H9 (cell line): ENCODE measurements at places on chromosomes 6 and 20.

- DNase-seq: peak; percentile 68
Observed at GRCh38 chr20:50855498-50856474, 60.9 kb downstream of the BCAS4 start.

DNA sequence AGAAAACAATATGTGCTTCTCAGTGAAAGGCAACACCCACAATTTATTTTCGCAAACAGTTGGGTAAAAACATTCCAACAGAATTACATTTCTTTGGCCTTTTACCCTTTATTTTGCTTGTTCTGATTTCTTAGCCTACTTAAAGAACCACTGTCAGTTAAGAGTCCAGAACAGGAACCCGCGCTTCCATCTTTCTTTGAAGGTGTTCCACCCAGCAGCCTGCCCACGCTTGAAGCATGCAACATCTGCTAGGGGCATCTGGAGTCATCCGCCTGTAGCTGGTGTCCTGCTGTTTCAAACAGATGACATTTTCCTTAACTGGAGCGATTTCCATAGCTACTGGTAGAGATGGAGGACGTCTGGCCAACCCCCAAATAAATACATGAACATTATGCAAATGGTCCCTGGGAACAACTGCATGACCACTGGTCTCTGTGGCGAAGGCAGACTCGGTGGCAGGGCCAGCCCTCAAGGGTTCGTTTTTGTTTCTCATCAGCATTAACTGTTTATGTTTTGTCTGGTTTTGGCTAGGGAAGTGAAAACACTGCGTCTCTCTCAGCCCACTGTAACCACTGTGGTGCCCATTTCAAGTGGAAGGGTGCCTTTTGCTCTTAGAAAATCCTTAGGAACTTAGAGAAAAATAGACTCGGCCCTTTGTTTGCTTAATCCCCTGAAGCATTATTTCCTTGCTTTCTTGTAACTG is 51.6 kb downstream of the LAMA4 start:
- no peak for DNase-seq

DNA sequence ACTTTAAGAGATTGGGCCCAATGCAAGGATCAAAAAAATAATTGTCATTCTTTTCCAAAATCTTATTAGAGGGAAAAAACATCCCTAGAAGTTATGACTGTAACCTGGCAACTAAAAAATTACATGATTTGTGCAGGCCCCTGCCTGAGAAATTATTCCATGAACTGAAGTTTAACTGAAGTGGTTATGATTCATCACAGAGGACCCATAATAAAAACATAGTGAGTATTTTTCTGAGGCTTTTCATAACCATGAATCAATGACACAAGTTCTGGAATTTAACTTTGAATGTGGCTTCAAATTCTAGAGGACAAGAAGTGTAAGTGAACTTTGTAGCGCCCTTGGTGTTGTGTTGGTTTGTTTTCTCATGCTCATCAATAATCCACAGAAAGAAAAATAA is 31.1 kb upstream of the CARMIL1 start:
- no peak for DNase-seq

DNA sequence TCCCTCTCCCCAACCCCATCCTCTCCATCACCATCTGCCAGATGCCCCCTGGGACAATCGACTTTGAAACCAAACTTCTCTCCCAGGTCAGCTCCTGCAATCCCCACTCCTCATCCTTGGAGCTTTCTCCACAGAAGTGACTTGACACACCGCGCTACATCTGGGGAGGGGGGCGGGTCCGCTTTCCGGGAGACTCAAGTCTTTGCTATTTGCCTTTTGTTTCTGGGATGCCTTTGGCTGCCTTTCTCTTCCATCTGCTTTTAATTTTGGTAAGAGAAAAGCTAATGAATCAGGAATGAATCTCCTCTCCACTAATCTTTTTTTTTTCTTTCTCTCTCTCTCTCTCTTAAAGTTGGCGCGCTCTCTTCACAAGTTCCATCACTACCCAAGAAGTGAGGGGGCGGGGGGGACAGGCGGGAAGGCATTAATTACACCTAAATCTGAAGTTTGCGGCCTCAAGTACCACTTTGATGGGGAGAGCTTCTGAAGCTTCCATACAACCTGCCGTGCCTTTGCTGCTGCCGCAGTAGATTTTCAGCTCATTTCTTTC is 664 bp upstream of the TPBG start:
- peak; percentile 33 for DNase-seq

GRCh38 chr20:52031563-52032303 is 159.8 kb downstream of the ZFP64 start:
- no peak for DNase-seq

GRCh38 chr6:42819803-42820511 is 38.1 kb downstream of the BICRAL start:
- no peak for DNase-seq

DNA sequence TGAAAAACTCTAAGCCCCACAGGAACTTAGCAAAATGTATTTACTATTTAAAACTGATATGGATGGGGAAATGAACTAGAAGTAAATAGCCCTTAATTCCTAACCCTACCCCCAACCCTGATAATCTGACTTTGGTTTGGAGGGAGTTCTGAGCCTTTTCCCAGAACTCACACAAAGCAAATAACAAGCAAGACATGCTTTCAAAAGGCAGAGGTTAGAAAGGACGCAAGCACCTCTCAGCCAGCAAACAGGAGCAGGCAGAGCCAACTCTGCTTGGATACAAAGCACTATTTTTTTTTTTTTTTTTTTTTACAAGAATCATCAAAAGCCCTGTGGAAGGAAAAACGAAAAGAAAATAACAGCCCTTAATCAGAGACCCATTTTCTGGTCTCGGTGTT is 58.7 kb downstream of the SLC22A23 start:
- DNase-seq: no peak
